SK-N-SH (cell line): ENCODE measurements at places on chromosomes 2 and 18.

GRCh38 chr2:27152102-27152795, 3.4 kb downstream of the TCF23 start:
- no peak for DNase-seq

- no peak for DNase-seq
Observed at GRCh38 chr2:24354395-24354794, 5.9 kb downstream of the ITSN2 start.

DNA sequence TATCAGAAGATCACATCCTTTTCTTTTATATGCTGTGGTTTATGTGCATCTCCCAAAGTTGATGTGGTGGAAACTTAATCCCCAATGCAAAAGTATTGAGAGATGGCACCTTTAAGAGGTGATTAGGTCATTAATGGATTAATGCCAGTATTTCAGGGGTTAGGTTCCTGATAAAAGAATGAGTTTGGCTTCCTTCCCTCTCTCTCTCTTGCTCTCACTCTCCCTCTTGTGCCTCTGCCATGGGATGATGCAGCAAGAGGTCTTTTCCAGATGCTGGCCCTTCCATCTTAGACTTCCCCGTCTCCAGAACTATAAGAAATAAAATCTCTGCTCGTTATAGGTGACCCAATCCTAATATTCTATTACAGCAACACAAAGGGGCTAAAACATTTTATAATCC, 85.0 kb downstream of the TTC27 start:
- DNase-seq = no peak

GRCh38 chr2:59874361-59874760, 679.1 kb downstream of the BCL11A start:
- DNase-seq = no peak

DNA sequence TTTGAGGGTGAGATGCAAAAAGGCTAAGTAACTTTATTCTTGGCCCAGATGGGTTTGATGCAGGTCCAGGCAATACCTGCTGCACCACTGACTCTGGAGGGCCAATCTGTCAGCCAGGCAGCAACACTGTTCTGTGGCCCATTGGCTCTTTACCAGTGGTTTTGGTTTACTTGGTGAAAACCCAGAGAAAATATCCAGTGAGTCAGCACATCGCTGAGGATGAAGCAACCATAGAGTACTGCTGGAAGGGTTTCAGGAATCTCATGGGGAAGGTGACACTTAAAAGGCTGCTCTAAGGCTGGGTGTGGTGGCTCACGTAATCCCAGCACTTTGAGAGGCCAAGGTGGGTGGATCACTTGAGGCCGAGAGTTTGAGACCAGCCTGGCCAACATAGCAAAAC, 192.5 kb upstream of the FAM98A start:
- DNase-seq = no peak

DNA sequence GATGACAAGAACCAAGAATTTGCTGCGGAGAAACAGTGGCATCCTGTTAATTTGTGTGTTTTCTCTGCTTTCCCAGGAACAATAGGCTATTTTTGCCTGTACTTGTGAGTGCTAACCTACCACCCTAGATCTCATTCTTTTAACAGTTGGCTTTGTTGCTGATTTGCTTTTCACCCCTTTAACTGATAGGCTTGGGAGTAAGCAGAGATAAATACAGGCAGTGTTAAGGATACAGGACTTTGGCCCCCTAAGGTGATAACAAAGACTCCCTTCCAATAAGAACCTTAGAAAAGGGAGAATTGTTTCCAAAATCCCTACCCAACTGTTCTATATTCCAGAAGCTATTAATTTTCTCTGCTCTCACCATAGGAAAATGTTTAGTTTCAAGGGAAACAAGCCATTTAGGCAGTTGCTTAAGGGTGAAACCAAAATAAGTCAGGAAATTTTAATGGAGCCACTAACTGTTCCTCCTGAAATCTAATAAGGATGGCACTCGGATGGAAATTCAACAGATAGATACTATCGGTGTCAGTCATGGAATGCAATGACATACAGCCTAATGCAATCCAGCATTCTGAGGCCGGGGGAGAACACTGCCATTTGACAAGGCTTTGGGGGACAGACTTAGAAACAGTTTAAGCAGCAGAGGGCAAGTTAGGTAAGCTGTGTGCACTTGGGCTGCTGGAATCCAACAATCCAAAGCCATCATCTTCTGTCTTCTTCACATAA, 238.8 kb downstream of the RNF152 start:
- no peak for DNase-seq

GRCh38 chr2:119249311-119249710, 25.7 kb downstream of the STEAP3 start:
- no peak for DNase-seq

GRCh38 chr2:58448065-58448507, 207.0 kb upstream of the FANCL start:
- peak; percentile 45 for DNase-seq

DNA sequence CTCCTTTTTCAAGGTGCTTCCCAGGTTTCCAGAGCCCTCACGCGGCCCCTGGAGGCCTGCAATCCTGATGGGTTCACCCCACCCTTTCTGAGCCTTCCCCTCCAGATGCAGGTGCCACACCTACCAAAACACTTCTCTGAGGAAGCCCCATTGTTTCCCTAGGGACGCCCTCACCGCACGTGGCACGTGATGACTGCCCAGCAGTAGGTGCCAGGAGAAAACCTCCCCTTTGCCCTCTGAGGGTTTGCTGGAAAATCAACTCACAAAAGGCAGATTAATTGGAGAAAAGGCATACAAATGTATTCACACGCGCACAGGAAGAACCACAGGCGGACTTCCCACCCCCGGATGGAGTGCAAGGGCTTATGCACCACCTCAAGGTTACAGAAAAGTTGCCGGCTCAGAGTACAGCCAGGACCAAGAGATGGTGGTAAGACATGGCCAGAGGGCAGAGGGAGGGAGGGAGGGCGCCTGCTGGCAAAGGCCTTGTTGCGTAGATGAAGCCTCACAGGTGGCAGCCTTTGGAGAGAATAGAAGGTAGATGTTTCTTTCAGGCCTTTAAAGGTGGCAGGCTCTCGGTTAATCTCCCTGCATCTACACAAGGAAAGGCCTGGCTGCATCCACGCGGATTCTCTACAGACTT, 269.4 kb upstream of the RAB6C start:
- no peak for DNase-seq

- DNase-seq = no peak
Observed at GRCh38 chr2:240551811-240552210, 6.0 kb downstream of the ANKMY1 start.

DNA sequence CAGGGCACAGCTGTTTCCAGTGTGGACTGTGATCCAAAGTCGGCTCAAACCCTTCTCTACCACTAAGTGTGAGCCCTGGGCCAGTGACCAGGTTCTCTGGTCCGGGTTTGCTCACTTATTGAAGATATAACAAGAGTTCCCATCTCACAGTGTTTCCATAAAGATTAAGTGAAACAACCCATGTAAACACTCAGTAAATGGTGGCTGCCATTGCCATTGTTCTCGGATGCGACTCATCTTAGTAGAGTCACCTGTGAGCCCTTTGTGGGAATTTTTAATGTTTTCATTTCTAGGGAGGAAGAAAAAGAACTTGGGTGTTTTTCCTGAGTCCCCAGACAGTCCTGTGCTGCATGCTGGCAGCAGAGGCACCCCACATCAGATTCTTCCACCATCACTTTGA, 53.4 kb downstream of the TPGS2 start:
- no peak for DNase-seq

GRCh38 chr2:126889496-126890135, 9.1 kb upstream of the TEX51 start:
- no peak for DNase-seq

DNA sequence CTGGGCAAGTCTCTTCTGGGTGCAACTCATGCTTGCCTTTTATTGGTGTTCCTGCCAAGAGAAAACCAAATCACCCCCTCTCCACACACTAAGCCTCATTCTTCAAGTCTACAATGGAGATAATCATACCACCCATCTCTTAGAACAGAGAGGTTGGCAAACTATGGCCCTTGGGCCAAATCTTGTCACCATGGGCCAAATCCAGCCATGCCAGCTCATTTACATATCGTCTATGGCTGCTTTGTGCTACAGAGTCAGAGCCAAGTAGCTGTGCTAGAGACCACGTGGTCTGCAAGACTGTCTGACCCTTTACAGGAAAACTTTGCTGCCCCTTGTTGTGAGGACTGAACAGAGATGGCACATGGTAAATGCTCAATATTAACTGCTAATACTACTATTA, 270.3 kb upstream of the PARD3B start:
- DNase-seq = no peak

DNA sequence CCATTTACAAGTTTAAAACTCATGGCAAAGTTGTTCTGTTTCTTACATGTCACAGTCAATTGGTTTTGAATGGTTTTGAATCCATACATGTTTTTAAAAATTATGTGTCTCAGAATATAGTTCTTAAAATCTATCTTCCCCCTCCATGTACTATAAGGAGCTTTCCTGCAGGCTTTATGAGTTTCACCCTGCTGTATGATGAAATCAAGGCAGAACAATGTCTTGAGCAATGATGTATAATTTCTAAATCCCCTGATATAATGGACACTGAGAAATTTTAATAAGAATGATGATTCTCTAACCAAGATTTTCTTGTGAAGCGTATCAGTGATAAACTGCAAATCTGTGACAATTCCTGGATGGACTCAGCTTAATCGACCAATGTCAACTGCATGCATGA, 10.6 kb upstream of the ZNF516 start:
- no peak for DNase-seq

GRCh38 chr2:132830321-132830827, 160.4 kb upstream of the LYPD1 start:
- no peak for DNase-seq

DNA sequence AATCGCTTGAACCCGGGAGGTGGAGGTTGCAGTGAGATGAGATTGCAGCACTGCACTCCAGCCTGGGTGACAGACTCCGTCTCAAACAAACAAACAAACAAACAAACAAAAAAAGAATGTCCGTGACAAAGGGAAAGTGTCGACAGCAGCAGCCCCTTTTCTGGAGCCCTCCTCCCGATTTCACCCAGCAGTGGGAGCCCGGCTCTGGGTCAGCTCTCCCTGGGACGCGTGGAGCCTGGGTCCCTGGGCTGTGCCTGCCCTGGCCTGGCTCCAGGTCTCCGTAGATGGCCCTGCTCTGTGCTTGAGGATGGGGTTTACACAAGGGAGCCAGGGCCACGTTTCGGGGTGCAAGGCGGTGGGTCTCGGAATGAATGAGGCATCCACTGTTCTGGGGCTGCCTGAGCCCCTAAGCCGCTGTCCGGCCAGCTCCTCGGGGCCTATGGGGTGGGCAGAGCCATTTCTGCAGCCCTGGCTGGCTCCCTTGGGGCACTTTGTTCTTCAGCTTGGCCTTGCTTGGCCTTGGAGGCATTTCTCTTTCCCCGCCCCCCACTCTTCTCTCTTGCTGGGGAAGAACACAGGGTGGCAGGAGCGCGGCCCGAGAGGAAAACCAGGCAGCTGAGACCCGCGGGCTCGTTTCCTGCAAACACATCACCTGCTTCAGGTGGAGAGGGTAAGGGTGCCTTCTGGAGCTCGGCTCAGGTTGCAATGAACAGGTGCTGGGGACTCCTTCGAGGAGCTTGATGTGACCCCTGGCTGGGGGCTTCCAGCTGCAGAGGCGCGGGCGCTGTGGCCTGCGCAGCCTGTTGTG, 29.1 kb downstream of the RTP5 start:
- DNase-seq = peak; percentile 19

DNA sequence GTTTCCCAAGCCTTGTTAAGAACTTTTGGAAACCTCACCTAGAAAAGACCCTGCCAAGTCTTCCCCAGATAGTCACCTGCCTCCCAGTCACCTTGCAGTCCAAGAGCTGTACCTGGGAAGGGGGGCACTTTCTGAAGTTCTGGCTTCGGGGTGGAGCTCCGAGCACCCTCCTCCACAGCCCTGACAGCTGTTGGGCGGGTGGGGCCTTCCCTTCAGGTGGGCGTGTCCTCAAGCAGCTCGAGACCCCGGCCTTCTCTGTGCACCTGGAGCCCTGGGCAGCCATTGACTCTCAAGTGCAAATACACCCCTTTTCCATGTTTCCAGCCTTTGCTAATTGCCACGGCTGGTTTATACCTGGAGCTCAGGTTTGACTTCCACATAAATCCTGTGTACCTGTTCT, 37.0 kb upstream of the IGFBP5 start:
- no peak for DNase-seq

- DNase-seq = peak; percentile 96
Observed at GRCh38 chr2:108786354-108787215, at the start of gene CCDC138. Gene CCDC138 (plus strand): TSS chr2:108786771. CDS start chr2:108786823, 52 bp downstream.

- DNase-seq = no peak
Observed at GRCh38 chr2:233822101-233822771, 32.1 kb downstream of the HJURP start.

DNA sequence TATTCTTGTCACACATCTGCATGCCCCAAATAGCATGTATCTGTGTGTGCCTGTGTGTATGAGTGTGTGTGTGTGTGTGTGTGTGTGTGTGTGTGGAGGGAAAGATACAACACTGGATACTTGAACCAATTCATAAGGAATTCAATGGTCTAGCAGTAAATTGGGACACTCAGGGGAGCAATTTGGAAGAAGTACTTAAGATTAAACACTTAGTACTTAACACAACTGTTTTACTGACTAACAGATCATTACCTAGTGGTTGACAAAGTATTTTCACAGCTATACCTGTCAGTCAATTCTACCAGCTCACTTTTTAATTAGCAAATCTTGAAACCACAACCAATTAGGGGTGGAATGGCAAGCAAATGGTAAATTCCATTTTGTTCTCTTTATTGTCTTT, 1024.1 kb downstream of the TMEM182 start:
- no peak for DNase-seq

- DNase-seq = no peak
Observed at GRCh38 chr2:122652670-122653069, 897.2 kb downstream of the TSN start.

DNA sequence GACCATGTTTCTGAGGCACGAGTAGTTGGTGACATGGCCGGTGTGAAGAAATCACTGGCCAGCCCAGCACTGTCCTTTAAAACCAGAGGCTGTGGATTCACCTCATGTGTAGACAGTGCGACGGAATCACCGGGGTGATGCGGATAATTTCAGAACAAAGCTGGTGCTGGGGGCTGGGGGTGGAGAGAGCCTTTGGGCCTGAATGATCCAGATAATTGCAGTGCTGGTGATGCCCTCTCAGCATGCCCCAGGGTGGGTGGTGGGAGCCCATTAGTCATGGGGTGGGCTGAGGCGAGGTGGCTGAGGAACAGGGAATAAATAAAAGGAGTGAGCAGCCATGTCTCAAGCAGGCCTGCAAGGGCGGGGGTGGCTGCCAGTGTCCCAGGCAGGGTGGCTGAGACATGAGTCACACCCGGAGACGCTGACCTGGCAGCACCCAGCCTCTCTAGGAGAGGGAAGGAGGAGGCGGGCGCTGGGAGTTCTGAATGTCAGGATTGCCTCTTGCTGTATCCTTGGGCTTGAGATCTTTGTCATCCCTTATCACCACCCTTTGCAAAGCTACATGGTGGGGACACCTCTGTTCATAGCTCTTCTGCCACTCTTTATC, 151.1 kb upstream of the MSH6 start:
- DNase-seq = no peak

DNA sequence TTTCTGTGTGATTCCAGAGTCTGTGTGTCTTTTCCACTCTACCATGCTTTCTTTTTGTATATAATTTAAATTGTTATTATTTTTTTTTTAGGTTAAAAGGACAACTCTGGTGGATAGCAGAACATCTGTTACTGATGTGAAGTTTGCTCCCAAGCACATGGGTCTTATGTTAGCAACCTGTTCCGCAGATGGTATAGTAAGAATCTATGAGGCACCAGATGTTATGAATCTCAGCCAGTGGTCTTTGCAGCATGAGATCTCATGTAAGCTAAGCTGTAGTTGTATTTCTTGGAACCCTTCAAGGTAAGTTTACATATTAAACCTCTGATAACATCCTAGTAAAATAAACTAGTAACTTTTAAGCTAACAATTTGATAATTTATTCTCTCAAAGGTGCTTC, 15.3 kb downstream of the SEH1L start:
- no peak for DNase-seq

GRCh38 chr2:109128616-109129355, at the start of gene SH3RF3:
Gene SH3RF3 (plus strand): TSS chr2:109129205.
- DNase-seq = peak; percentile 81
